ENCODE measurements at places on chromosomes 11 and 22. TPM values are rescaled to one million over a fixed set of nuclear protein-coding genes. Genes with fewer than 3 reads are reported as not detected.

Gene ADORA2A
- total RNA-seq = 2.6 TPM

Gene MEI1
- total RNA-seq = 6.7 TPM

Gene OR51B5
- 0.57 TPM for total RNA-seq

Gene LMO2
- 1.0 TPM for total RNA-seq

Gene CBL
- 12.7 TPM for total RNA-seq

Gene MYEOV
- 46.8 TPM for total RNA-seq

Gene GPR83
- not detected for total RNA-seq

Gene HINFP
- 23.2 TPM for total RNA-seq

Gene TRIM66
- total RNA-seq = 7.4 TPM

Gene MRGPRX3
- 0.14 TPM for total RNA-seq

Gene SPTBN2
- total RNA-seq = 0.14 TPM

Gene LMF2
- total RNA-seq = 130 TPM

Gene RASGRP2
- total RNA-seq = 1.0 TPM

Gene PARVG
- not detected for total RNA-seq

Gene CST6
- total RNA-seq = not detected

Gene SMIM38
- total RNA-seq = 0.14 TPM

Gene DEUP1
- not detected for total RNA-seq

Gene ATP6V1E1
- total RNA-seq = 122 TPM

Gene LYVE1
- not detected for total RNA-seq

Gene KCNJ5
- total RNA-seq = 0.29 TPM

Gene TYR
- total RNA-seq = not detected

Gene MAP6
- 0.57 TPM for total RNA-seq

All from placental pericyte (primary cell).